NCI-H69 (cell line): ENCODE measurements at places on chromosomes 16 and 17.

- no peak for DNase-seq
Measured at GRCh38 chr17:19449656-19450055, 38.6 kb downstream of the RNF112 start.

GRCh38 chr16:67873435-67874370, 851 bp downstream of the EDC4 start:
- DNase-seq: no peak

GRCh38 chr16:87791295-87792204, 25.8 kb upstream of the KLHDC4 start:
- no peak for DNase-seq

DNA sequence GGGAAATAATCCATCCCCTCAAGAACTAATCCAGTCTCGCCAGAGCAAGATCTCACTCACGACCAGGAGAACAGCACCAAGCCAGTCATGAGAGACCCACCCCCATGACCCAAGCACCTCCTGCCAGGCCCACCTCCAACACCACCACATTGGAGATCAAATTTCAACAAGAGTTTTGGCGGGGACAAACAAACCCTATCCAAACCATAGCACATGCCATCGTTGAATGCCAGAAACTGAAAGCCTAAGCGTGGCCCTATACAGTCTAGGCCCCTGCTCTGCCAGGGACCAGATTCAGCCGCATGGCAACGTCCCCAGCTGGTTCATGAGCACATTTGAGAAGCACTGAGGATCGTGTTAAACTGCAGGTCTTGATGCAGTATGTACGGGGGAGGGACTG, 57.3 kb downstream of the AXIN2 start:
- DNase-seq: no peak

GRCh38 chr16:68040506-68041288, 17.6 kb downstream of the DUS2 start:
- peak; percentile 68 for DNase-seq

DNA sequence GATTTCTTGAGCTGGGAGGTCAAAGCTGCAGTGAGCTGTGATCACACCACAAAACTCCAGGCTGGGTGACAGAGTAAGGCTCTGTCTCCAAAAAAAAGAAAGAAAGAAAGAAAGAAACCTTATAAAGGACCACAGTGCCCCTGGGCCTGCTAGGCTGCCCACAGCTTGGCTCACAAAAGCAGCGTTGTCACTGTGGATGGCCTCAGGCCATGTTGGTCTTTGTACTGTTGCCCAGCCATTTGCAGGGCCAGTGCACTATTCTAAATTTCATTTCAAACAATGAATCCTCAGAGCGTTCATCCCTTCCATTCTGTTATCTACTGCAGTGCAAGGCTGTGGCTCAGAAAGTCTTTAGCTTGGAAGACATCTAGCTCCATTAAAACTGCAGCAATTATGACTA, 208.4 kb downstream of the SLC39A11 start:
- peak; percentile 30 for DNase-seq

GRCh38 chr17:35235917-35236316, 7.0 kb upstream of the SLFN5 start:
- no peak for DNase-seq

DNA sequence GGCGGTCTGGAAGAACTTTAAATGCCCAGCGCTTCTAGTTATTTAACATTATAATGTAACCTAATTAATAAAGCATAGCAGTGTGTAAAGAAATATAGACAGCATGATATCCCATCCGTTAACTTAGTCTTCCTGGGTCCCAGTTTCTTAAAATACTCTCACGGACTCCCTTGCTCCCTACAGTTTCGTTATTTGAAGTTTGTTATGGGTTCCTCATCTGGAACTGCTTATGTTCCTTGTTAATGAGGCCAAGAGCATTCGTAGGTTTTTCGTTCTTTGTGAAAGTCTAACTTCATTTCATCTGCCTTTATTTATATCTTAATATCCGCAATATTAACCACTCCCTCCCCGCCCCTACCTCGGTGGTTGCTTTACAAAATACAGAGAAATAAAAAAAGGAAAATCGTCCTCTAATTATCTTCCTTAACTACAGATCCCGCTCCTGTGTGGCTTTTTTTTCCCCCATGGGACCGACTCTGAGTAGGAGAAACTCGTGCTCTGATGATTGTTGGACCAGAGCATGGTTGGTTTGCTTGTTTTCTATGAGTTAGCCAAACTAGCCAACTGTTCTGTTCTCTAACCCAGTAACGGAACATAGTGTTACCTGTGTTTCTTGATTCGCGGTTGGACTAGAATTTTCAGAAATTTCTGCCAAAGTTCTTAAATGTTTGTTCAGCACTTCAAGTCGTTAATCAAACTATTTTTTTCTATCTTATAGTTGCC, 863 bp downstream of the ADPRM start:
- DNase-seq: peak; percentile 3

- DNase-seq: no peak
Measured at GRCh38 chr16:24771132-24771778, 41.8 kb downstream of the TNRC6A start.

- no peak for DNase-seq
Measured at GRCh38 chr17:164303-165235, 16.9 kb downstream of the DOC2B start.

- no peak for DNase-seq
Measured at GRCh38 chr17:82772026-82772425, 20.2 kb downstream of the TBCD start.

DNA sequence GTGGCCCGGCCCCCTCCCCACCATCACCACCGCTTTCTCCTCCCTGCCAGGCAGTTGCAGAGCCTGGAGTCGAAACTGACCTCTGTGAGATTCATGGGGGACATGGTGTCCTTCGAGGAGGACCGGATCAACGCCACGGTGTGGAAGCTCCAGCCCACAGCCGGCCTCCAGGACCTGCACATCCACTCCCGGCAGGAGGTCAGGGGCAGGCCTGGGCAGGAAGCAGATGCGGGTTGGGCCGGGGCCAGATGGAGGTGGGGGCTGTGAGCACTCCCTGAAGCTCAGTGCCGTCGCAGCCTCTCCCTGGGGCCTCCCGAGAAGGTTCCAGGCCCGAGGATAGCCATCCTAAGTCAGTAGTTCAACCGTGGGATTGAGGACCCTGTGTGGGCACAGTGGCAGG, 14.2 kb upstream of the ADGRG3 start:
- peak; percentile 36 for DNase-seq

GRCh38 chr16:50902457-50902856, 160.6 kb downstream of the CYLD start:
- DNase-seq: no peak

DNA sequence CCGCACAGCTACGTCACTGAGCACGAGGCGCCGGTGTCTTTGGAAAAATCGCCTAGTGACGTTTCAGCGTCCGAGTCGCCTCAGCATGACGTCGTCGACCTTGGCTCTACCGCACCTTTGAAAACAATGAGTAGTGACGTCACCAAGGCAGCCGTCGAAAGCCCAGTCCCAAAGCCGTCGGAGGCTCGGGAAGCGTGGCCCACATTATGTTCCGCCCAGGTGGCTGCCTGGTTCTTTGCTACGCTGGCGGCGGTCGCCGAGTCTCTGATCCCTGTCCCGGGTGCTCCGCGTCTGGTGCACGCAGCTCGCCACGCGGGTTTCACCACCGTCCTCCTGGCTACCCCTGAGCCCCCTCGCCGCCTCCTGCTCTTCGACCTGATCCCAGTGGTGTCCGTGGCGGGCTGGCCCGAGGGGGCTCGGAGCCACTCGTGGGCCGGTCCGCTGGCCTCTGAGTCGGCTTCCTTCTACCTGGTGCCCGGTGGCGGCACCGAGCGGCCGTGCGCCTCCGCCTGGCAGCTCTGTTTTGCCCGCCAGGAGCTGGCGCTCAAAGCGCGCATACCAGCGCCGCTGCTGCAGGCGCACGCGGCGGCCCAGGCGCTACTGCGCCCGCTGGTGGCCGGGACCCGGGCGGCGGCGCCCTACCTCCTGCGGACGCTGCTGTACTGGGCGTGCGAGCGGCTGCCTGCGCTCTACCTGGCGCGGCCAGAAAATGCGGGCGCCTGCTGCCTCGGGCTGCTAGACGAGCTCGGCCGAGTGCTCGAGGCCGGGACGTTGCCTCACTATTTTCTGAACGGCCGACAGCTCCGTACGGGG, 1.5 kb downstream of the TMEM102 start:
- peak; percentile 86 for DNase-seq

GRCh38 chr17:79026376-79027273, 2.7 kb downstream of the C1QTNF1 start:
- peak; percentile 92 for DNase-seq

GRCh38 chr17:72476575-72476986, 355.8 kb downstream of the SOX9 start:
- DNase-seq: no peak

GRCh38 chr16:12356632-12357340, 380.3 kb downstream of the SNX29 start:
- DNase-seq: no peak

- no peak for DNase-seq
Measured at GRCh38 chr16:8924214-8924613, 39.5 kb downstream of the USP7 start.

GRCh38 chr16:85350973-85351372, 238.7 kb upstream of the CIBAR2 start:
- DNase-seq: peak; percentile 97

- DNase-seq: no peak
Measured at GRCh38 chr16:13999895-14000425, 71.2 kb upstream of the MRTFB start.

GRCh38 chr16:30581457-30581856, 4.0 kb downstream of the ZNF785 start:
- peak; percentile 25 for DNase-seq

GRCh38 chr16:6068063-6068462, 970.5 kb upstream of the EEF2KMT start:
- DNase-seq: no peak

GRCh38 chr16:57567691-57568090, 25.2 kb downstream of the ADGRG5 start:
- no peak for DNase-seq

DNA sequence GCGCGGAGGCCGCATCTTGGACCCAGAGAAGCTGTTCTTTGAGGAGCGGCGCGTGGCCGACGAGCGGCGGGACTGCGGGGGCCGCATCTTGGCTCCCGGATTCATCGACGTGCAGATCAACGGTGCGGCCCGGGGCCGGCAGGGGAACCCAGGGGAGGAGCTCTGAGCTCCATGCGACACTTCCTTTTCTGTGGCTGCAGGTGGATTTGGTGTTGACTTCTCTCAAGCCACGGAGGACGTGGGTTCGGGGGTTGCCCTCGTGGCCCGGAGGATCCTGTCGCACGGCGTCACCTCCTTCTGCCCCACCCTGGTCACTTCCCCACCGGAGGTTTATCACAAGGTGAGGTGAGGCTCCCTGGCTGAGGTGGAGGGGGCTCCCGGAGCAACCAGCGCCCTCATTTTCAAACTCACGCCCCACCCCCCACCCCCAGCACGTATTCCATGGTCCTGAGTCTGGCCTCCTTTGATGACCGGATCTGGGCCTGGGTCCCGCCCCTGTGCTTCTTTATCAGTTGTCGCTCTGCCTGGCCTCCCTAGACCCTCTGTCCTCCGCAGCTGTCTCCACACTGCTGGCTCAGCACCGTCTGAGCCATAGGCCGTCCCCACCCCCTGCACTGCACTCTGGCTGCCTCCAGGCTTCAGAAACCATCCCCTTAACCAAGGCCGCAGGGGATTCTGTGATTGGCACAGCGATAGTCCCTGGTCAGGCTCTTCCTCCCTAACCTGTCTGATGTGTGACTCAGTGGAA, 787 bp downstream of the AMDHD2 start:
- DNase-seq: peak; percentile 28

GRCh38 chr17:65679165-65679845, 117.9 kb upstream of the AXIN2 start:
- DNase-seq: no peak

- DNase-seq: no peak
Measured at GRCh38 chr17:79619636-79620206, 8.9 kb upstream of the RBFOX3 start.

- DNase-seq: no peak
Measured at GRCh38 chr17:13352747-13353415, 248.8 kb downstream of the HS3ST3A1 start.

- DNase-seq: no peak
Measured at GRCh38 chr16:88303890-88304819, 78.6 kb upstream of the ZNF469 start.

- no peak for DNase-seq
Measured at GRCh38 chr16:81804134-81804610, 25.1 kb downstream of the PLCG2 start.

DNA sequence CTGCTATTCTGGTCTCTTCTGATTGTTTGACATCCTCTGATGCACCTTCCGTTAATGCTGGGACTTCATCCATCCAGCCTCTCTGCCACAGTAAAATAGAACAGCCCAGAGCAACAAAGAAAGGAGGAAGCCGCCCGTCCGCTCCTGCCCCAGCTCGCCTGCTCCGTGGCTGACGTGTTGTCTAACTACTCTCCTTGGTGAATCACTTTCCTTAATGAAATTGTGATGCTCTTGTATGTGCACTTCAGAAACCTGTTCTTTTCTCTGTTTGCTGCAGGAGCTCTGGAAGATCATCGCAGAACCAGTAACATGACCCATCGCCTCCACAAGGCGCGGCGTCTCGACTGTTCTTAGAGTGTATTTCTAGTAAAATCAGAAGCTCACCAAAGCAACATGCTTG, 24.3 kb downstream of the METTL22 start:
- no peak for DNase-seq

DNA sequence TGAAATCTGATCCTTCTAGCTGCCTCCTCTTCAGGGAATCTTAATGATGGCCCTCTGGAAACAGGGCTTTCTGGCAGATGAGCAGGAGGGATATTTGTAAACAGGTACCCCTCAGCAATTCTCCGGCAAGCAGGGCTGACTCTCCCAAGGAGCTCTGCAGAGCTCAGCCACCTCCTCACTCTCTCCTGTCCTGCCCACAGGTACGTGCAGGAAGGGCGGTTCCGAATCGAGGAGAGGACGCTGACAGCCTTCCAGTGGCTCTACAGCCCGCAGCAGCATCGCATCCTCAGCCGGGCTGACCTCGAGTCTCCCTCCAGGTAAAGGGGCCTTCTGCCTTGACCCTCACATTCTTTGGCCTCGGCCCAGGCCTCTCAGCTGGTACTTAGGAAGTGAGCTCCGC, 20.7 kb upstream of the CCDC92B start:
- DNase-seq: no peak
